ENCODE measurements at places on chromosomes 2 and 18. TPM values are rescaled to one million over a fixed set of nuclear protein-coding genes. Genes with fewer than 3 reads are reported as not detected.

DNA sequence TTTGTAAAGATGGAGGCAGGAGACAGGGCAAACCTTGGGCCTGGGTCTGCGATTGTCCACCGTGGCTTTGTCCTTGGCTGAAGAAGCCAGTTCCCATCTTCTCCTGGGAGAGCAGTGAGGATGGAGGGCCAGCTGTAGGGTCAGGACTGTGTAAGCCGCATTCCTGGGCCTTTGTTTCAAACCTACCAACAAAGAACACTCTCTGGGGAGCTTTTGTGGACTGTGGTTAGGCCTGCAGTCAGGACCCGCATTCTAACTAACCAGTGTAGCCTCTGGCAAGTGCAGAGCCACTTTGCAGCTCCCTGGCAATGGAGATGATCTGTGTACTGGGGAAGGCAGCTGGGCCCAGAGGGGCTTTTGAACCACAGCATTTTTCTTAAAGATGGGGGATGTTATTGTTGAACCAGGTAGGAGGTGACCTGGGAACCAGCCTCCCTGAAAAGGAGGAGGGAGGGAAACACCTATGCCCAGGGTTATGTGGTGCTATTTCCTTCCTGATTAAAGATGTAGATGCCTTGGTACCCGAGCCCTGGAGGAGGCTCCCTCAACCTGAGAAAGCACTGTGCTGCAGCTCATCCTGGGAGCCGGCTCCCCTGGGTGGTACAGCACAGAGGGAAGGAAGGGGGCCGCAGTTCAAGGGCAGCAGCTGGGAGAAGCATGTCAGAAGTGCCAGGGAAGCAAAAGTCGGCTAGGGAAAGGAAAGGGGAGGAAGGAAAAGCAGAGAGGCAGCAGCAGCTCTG lies 12.7 kb upstream of the SMAD4 start:
- DNase-seq, result no peak

- DNase-seq, result no peak
These were observed 30.9 kb upstream of the ICOS start for GRCh38 chr2:203905656-203906055.

MAL gene
- not detected for total RNA-seq

- DNase-seq, result no peak
These were observed 22.3 kb downstream of the ATP8B1 start for GRCh38 chr18:57780706-57781347.

DNA sequence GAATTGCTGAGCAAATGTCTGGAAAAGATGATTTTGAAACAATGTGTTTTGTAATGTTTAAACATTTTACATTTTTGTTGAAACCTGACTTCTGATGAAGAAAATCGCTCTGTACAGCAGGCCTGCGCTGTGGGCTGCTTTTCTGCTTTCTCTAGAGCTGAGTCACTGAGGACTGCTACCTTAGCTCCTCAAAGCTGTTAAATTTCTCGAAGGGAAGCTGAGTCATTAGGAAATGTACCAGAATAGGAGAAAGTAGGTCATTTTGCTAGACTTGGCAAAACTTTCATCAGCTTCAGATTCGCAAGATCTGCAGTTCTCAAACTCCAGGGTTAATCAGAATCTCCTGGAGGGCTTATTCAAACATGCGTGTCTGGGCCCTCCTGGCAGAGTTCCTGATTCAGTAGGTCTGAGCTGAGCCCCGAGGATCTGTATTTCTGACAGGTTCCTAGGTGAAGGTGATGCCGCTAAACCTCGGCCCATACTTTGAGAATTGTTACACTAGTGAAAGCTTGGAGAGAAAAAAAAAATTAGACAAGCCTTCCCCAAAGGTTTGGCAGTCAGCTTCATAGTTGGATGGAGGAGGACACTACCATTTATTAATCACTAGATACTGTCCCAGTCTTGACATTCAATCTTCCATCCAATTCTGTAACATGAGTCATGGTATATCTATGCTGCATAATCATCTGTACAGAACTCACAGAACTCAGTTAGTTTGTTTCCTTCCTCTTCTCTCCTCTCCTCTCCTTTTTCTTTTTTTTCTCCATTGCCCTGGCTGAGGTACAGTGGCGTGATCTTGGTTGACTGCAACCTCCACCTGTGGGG lies 297.6 kb downstream of the PARD3B start:
- DNase-seq, result peak; percentile 32

DNA sequence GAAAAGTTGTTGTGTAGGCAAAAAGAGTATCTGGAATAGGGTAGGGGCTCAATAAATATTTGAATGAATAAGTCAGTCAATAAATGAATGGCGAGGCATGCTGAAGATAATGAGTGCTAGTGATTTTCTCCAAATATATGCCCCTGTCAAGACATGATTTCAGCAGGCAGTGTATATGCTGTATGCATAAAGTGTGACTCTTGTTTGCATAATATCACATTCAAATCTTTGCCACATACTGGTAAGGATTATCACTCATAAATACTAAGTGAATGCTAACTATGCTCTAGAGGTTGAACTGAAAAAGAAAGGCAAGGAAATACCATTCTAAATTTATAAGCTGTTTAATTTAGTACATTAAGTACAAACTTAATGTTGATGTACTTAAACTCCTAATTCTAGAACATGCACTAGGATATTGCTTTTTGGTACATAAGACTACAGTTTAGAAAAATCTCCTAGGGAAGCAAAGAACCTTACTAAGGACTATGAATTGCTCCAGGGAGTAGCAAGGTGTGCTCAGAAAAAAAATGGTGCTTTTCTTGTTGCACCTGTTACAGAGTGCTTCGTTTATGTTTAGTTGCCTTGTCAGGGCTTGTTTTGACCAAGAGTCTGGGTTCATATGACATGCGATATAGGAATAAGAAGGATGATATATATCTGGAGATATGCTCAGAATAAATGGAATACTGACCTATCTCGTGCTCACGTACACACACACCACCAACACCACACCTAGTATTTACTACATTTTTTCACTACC lies 224.0 kb upstream of the TANK start:
- DNase-seq, result no peak

DNA sequence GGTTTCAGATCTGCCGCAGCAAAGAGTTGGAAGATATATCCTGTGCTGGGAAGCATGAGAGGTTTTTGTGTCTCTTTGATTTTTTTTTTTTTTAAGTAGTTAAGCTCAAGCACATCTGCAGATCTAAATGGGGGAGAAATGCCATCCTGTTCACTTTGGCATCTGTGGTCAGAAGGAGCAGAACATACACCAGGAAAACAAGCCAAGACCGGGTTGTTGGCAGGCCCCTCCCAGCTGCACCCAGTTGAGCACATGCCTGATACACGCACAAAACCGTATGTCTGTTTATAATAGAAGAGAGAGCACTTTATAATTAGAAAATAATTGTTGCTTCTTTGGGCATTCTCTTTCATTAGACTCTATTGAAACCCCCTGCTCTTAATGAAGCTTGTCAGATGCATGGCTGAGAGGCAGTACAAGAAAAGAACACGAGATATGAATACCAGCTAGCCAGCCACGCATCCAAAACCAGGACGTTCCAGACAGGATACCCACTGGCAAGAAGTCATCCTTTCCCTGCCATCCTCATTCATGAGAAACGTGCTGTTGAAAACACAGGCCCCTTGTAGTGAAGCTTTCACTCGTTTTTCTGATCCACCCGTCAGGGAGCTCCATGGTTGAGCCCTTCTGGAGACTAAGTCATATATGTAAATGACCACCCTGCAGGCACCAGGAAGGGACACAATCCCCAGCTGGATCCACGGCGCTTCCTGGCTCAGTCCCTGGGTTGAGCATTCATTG lies 152.2 kb downstream of the ALPK2 start:
- no peak for DNase-seq

DNA sequence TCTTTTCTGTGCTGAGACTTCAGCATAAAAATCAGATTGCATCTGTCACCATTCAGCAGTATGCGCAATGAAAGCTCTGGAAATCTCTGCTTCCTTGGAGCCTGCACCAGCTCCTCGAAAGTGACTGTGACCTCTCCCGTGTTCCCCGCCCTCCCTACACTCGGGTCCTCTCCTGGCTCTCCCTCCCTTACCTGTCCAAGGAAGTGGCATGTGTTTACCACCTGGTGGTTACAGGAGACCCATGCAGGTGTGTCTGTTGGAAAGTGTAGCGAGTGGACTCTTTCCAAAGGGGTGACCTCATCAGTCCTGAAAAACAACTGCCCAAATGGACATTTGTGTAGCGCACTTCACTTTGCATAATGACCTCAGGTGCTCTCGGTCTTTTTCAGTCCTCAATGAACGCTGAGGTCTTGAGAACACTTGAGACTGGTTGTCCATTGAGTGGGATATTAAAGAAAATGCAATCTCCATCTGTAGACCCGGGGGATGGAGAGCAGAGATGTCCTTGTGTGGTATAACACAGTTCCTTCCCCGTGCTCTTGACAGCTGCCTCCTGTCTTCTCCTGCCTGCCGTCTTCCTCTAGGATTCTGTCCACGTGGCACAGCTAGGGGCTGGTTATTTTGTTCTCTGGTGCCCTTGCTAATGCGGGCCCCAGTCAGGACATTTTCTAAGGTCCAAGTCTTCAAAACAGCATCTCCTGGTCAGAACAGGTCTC lies 133.2 kb downstream of the ACKR3 start:
- DNase-seq, result no peak

DNA sequence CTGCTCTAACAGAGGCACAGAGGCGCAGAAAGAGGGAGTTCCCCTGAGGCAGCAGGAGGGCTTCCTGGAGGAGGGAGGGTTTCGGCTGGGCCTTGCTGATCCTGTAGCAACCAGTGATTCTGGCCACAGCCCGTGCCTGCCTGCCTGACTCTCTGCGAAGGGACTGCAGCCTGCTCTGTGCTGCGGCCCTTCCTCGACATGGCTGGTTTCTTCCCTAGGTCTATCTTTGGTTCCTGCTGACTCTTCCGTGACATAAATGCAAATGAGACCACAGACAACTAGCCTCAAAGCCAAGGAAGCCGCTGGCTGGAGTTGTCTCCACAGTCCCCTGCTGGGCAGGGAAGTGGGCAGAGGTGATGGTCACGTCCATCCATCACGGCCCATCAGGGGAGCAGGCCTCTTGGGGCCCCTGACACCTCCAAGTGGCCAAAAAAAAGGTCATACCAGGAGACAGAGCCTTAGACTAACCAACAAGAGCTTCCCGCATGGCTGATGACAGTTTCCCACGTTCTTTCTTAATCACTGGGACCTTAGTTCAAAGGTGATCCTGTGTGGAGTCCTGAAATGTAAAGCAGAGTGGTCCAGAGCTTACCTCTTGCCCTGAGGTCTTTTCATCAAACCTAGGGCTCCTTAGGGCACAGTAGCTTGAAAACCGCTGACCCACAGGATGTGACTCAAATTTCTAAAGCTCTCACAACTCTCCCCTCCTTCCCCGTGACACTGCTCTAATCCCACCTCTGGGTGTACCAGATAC lies 55.3 kb downstream of the HS1BP3 start:
- DNase-seq, result no peak

- DNase-seq, result no peak
These were observed 5.9 kb upstream of the GRHL1 start for GRCh38 chr2:9945596-9945995.

IL1F10 gene
- total RNA-seq, result not detected

REG3G gene
- total RNA-seq, result not detected

GRCh38 chr2:18749912-18750526 lies 160.7 kb upstream of the NT5C1B start:
- DNase-seq, result peak; percentile 56

- no peak for DNase-seq
These were observed 16.8 kb downstream of the AP1S3 start for GRCh38 chr2:223820549-223820948.

GRCh38 chr18:10490401-10491165 lies 35.2 kb upstream of the NAPG start:
- no peak for DNase-seq

GRCh38 chr2:25380586-25381375 lies 39.1 kb upstream of the DNMT3A start:
- DNase-seq, result no peak

DCC gene
- 0.63 TPM for total RNA-seq

TMEM163 gene
- total RNA-seq, result 0.28 TPM

- DNase-seq, result no peak
These were observed 332.6 kb upstream of the SALL3 start for GRCh38 chr18:78647018-78647417.

DNA sequence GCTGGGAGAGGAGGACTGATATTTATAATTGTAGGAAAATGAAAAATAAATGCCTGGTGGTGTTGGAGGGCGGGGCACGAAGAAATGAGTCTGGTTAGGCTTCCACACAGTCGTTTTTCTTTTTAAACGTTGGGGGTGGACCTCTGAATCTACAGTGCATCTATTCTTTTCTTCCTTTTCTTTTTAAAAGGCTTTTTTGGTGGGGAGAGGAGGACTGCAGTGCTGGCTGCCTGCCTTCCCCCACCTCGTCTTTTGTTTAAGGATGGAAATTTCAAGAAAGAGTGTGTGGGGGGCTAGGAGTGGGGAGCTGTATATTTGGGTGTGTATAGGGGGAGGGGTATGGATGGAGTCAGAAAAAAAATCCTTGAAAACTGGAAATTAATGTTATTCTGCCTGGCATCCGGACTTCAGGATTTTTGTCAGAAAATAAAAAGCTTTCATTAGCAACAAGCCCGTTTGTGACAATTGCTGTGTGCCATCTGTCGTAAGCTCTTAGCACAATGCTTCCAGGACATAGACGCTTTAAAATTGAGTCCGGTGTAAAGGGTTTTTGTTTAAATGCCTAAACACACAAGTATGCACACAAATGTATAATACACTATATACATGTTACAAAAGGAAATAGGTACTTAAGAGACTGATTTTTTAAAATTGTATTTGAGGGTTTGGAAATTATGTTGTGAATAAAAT lies 1.1 kb downstream of the MAP2 start:
- no peak for DNase-seq

REG3A gene
- not detected for total RNA-seq

- DNase-seq, result no peak
These were observed 13.5 kb downstream of the SPATA3 start for GRCh38 chr2:231009236-231009919.

- no peak for DNase-seq
These were observed 1.5 kb upstream of the MPPE1 start for GRCh38 chr18:11909591-11910026.

- DNase-seq, result no peak
These were observed 81.2 kb upstream of the CYRIA start for GRCh38 chr2:16746833-16747232.

GRCh38 chr2:192500550-192501200 lies 305.9 kb upstream of the TMEFF2 start:
- no peak for DNase-seq

DNA sequence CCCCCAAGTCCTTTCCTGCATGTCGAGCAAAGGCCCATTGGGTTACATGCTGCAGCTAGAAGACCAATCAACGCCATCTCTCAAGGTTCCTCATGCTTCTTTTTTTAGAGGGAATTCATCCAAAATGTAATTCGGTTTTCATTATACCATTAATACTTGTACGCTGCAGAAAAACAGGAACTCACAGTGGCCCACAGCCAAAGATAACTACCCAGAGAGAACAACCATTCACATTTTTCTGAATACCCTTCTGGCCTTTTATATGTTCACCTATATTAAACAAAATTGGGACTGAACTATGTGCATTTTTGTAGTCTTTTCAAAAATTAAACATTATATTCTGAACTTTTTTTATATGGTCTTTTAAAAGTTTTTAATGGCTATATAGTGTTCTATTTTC lies 25.8 kb downstream of the FARP2 start:
- DNase-seq, result no peak

- no peak for DNase-seq
These were observed 4.8 kb downstream of the MSGN1 start for GRCh38 chr2:17821080-17821479.

RASGRP3 gene
- total RNA-seq, result 11.8 TPM

CYBRD1 gene
- total RNA-seq, result 296 TPM

- no peak for DNase-seq
These were observed 61.1 kb upstream of the TNP1 start for GRCh38 chr2:216920937-216921456.

All from omental fat pad (tissue), 4 donors.